MV-4-11 (cell line): ENCODE measurements at places on chromosomes 1 and 21.

- DNase-seq = no peak
These were observed 5.1 kb upstream of the NEK7 start for GRCh38 chr1:198151688-198152087.

DNA sequence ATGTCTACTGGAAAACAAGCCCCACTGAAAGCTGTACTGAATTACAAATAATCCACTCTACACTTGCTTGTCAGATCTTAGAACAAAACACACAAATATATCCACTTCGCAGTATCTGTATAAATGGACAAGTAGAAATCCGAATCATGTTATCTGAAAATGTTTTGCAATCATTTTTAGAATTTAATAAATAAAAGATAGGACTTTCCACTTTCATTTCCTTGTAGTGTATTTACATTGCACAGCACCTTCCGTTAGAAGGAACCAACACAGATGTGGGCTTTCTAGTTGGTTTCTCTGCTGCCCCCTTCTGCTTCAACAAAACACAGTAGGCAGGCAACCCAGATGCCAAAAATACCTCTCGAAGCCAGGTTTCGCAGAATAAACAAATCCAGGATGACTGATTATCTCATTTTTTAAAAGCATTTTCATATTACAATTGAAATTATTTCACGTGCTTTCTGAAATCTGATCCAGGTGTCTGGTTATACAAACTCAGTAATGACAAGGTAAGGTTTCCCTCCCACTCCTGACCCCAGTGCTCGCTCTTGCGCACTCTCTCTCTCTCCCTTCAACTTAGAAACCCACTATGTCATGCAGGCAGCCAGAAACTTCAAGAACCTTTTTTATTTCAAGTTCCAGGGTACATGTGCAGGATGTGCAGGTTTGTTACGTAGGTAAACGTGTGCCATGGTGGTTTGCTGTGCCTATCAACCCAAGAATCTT, 389.9 kb downstream of the SMYD3 start:
- DNase-seq = peak; percentile 82

DNA sequence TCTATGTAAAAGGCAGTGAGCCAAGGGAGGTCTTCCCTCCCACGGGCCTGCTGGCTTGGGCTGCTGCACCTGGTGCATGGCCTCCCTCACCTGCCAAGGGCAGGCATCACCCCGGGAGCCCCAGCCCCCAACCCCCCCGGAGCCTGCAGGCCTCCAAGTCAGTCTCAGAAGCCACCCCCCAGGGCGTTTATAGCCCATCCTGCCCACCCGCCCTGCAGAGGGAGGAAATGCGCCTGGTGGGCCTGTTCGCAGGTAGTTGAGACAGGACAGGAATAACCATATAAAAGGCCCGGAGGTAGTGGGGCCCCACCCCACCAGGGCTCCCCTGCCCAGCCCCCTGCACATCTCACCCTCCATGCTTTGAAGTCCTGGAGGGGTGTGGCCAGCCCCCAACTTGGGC, 18.2 kb upstream of the ARF1 start:
- DNase-seq = no peak

DNA sequence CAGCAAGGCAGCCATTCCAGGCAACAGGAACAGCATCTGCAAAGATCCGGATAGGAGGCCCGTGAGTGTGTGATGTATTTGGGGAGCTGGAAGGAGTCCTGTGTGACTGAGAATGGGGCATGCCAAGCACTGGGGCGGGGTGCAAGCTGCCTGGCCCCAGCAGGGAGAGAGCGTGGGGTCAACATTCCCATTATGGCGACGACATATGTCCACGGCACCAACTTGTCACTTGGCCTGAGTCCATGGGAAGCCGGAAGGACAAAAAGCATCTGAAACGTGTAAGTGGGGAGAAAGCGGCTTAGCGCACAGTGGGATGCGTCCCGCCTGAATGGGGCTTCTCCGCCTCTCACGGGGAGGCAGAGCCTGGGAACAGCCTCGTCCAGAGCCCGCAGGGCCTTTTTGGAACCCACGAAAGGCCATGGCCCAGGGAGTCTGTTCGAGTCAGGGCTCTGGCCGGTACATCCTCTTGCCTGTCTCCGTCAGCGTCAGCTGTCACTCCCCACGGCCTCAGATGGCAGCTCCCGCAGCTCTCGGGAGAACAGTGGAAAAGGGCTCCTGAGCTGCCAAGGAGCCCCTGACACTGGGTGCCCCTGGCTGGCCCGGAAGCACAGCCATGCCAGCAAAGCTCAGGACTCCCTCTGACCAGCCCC, 12.4 kb downstream of the EPHB2 start:
- DNase-seq = no peak

- no peak for DNase-seq
These were observed 25.9 kb downstream of the RPAP2 start for GRCh38 chr1:92324784-92325183.

- DNase-seq = peak; percentile 46
These were observed 52.1 kb downstream of the GPR161 start for GRCh38 chr1:168084396-168085231.

DNA sequence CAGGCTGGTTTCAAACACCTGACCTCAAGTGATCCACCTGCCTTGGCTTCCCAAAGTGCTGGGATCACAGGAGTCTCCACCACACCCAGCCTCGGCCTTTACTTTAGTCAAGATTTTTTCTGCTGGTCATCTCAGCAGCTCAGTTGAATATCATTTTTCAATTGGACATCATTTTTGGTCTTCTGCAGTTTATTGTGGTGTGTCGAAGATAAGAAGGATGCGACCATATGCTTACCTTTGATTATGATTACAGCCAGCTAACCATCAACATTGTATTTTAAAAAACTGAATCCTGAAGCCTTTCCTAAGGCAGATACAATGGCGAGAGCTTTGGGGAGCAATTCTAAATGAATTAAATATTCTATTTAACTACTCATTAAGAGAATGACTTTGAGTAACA, 12.3 kb upstream of the NFIA start:
- DNase-seq = no peak

GRCh38 chr21:35321322-35322200, 272.5 kb upstream of the RUNX1 start:
- DNase-seq = no peak

DNA sequence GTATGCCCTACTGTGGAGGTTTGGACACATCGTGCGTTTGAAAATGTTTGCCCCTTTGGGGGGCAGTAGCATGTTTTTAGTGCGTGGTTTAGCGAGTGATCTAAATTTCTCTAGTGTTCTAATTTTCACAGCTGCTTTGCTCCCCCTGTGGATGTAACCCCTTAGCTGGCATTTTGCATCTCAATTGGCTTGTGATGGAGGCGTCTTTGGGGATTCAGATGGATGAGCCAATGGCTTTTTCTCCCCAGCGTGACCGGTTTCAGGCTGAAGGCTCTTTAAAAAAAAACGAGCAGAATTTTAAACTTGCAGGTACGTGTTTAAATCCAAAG, 836 bp downstream of the CDC7 start:
- no peak for DNase-seq

DNA sequence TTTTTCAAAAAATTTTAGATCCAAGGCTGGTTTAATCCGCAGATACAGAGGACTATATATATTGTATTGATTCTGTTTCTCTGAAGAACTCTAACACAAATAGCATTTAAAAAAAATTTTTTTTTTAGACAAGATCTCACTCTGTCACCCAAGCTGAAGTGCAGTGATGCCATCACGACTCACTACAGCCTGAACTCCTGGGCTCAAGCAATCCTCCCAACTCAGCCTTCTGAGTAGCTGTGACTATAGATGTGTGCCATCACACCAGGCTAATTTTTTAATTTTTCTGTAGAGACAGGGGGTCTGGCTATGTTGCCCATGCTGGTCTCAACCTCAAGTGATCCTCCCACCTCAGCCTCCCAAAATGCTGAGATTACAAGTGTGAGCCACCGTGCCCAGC, 3.0 kb downstream of the ANKRD45 start:
- no peak for DNase-seq

GRCh38 chr1:64624218-64624713, 120.6 kb upstream of the RAVER2 start:
- no peak for DNase-seq

- DNase-seq = peak; percentile 40
These were observed 18.1 kb downstream of the CFAP45 start for GRCh38 chr1:159881622-159882526.

DNA sequence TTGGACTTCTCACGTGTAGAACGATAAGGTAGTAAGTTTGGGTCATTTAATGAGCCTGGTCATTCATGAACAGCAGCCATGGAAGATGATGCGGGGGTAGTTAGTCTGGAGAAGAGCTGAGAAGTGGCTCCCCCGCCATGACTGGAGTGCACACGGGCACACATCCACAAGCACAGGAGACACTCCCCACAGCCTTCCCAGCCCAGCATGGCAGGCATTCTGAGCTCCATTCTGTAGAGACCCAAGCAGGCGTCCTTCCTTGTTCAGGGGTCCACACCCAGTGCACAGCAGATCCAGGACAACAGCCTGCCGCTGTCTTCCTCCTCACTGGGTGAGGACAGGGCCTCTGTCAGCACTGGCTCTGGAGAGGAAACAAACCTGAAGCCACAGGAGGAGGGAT, 57.0 kb downstream of the SCCPDH start:
- DNase-seq = no peak

DNA sequence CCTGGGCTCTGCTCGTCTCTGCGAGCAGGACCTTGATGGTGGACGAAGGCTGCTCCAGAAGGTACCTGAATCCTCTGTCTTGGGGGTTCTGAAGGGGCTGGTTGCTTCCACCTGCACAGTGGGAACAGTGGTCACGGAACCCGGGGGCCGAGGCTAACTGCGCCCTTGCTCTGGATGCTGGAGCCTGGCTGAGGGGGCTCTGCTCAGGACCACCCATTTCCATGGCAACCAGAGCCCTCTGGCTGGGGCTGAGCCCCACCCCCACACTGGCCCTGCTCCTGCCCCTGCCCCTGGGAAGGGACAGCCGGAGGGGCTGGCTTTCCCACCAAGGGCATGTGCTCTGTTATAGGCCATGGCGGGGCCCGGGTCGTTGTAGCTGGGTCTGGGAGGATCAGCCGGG, 462.3 kb downstream of the PTPRU start:
- DNase-seq = no peak

- DNase-seq = no peak
These were observed 98.0 kb upstream of the CDC42BPA start for GRCh38 chr1:227416156-227416830.

DNA sequence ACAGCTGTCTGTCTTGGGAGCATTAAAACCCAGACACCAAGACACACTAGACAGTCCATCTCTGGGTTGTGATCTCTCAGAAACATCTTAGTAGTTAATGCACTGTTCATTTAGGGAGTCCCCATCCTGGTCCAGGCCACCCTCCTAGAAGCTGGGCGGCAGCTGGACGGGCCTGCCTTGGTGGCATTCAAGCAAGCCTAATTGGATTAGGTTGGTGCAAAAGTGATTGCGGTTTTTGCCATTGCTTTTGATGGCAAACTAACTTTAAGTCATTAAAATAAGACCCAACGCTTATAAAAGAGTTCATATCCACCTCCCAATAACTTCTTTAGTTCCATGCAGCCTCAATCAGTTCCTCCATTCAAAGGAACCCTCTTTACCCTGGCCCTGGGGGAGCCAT, 21.7 kb downstream of the ATP5PO start:
- DNase-seq = no peak

DNA sequence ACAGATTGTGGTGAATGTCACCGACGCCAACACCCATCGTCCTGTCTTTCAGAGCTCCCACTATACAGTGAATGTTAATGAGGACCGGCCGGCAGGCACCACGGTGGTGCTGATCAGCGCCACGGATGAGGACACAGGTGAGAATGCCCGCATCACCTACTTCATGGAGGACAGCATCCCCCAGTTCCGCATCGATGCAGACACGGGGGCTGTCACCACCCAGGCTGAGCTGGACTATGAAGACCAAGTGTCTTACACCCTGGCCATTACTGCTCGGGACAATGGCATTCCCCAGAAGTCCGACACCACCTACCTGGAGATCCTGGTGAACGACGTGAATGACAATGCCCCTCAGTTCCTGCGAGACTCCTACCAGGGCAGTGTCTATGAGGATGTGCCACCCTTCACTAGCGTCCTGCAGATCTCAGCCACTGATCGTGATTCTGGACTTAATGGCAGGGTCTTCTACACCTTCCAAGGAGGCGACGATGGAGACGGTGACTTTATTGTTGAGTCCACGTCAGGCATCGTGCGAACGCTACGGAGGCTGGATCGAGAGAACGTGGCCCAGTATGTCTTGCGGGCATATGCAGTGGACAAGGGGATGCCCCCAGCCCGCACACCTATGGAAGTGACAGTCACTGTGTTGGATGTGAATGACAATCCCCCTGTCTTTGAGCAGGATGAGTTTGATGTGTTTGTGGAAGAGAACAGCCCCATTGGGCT, 3.0 kb downstream of the CELSR2 start:
- DNase-seq = no peak

DNA sequence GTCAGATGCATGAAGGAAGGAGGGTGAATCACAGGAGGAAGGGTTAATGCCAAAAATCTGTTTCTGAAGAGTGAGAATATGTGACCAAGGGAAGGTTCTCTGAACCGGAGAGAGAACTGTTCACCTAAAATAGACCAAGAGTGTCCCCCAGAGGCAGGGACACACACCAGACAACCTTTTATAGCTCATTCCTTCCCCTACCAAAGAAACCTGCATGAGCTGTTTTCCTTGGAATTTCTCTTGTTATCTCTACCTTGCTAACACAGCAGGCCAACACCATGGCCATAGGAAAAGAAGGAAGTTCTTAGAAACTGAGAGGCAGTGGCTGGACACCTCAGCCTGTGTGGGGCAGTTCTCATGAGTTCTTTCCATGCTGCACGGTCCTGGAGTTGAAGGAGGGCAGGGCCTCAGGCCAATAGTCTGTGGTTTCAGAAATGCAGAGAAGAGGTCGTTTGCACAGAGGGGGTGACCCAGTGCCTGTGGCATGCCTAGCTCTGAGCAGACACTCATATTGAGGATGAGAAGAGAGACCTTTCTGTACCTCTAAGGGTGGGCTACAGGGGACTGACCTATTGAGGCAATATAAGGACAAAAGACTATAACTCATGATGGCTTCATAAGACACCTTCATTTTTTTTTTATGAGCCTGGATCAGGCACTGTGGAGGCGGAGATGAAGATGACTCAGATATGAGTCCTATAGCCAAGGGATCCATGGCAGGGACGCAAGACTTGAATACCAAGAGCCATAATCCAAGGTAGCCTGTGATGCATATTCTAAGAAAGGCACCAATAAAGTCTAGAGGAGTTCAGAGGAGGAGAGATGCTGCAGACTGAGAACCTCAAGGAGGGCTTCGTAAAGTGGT, 39.4 kb downstream of the IGFN1 start:
- no peak for DNase-seq

DNA sequence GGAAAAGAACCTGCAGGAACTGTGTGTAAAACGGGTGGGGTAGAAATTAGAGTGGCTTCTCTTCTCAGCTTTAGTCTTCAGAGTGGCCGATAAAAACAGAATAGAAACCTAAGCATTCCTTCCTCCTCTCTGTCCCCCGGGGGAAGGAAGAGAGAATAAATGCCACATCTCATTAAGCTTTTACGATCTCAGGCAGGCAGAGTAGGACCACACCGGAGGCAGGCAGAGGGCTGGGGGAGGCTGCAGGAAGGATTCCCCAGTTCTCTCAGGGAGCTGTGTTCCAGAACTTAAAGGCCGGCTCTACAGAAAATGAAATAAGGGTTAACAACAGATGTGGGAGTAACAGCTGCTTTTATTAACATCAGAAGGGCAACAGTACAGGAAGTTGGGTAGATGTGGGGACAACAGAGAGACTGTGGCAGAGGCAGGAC, 24.5 kb upstream of the MEF2D start:
- DNase-seq = peak; percentile 69

- DNase-seq = peak; percentile 93
These were observed 35.5 kb downstream of the AHDC1 start for GRCh38 chr1:27568300-27569087.

GRCh38 chr1:53255031-53255430, 16.7 kb upstream of the MAGOH start:
- DNase-seq = no peak
